Fibroblast of lung (primary cell): ENCODE measurements at places on chromosomes 5 and 9. TPM values are rescaled to one million over a fixed set of nuclear protein-coding genes. Genes with fewer than 3 reads are reported as not detected.

Gene KLF4
- 22.9 and 32.7 TPM in 2 replicates for total RNA-seq

Gene TLX3
- not detected in 2 replicates for total RNA-seq

Gene GLRA1
- not detected in 2 replicates for total RNA-seq

Gene NOXA1
- 0.66 and 0.77 TPM in 2 replicates for total RNA-seq

Gene TRIM23
- 48.6 and 51.1 TPM in 2 replicates for total RNA-seq

Gene SPDL1
- 6.9 and 10.9 TPM in 2 replicates for total RNA-seq

Gene TICAM2
- 4.1 and 8.8 TPM in 2 replicates for total RNA-seq

Gene ADCY2
- total RNA-seq, result under 0.01 and 0.26 TPM in 2 replicates

Gene WHRN
- total RNA-seq, result 0.51 and 1.8 TPM in 2 replicates

DNA sequence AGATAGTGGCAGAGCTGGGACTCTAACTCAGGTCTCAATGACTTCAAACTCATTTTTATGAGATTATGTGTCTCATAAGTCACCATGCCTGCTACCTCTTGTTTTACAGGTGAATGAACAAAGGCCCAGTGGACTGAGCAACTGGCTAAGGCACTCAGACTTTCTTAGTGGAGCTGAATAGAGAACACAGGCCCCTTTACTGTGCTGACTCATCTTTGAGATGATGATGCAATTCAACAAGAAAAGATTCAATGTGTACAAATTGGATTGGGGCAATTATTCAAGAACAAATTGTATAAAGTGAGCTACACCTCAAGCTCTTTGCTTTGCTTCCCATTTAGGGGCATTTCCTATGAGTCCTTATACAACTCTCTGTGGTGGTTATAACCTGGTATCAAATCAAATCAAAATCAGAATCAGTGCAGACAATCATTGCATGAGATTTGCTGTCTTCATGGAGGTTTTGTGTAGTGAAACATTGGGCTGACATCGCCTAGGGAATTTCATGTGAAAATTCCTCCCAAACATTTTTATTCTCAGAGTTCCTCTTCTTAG is 84.3 kb upstream of the PPP2R2B start:
- peak; percentile 71 for DNase-seq

GRCh38 chr5:172659909-172660628 is 19.0 kb downstream of the NEURL1B start:
- DNase-seq, result peak; percentile 91

GRCh38 chr9:130110166-130110565 is 56.5 kb downstream of the GPR107 start:
- DNase-seq, result no peak

DNA sequence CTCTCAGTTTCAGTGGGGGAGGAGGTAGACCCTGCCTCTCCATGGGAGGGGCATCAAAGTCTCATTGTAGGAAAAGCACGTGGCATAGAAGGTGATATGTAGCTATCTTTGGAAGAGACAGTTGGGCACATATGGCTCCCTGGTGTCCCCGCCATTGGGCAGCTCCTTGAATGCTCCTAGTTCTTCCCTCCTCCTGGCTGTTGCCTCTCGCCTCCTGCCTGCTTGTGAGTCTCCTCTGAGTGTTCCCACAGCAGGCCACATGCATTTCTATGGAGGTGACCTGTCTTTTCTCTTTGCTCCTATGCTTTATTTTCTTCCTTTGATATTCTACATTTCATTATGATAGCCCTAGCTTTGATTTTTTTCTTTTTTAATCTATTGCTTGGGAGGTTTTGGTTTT is 138.5 kb downstream of the ARHGAP26 start:
- no peak for DNase-seq

GRCh38 chr5:22488427-22488826 is 364.7 kb downstream of the CDH12 start:
- no peak for DNase-seq

DNA sequence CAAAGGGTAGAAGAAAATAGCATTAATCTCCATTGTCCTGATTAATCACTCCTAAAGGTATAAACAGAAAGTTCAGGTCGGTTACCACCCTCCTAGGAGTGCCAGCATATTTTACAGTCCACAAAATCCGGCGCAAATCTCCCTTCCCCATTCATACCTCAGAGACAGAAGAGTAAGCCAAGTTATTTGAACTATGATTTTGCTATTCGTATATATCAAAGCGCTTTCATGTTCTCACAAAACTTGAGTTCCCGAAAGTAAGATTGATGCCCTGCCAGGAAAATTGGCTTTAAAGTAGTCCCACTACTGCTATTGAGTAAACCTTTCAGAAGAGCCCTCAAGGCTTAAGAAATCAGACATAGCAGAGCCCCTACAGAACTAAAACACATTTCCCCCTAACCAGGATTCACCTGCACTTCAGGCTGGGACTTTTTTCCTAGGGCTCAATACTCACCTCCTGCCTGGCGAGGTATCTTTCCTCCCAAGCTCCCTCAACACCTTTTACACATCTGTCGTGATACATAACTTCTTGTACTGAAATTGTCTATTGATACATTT is 21.8 kb upstream of the TRIM36 start:
- DNase-seq, result no peak

DNA sequence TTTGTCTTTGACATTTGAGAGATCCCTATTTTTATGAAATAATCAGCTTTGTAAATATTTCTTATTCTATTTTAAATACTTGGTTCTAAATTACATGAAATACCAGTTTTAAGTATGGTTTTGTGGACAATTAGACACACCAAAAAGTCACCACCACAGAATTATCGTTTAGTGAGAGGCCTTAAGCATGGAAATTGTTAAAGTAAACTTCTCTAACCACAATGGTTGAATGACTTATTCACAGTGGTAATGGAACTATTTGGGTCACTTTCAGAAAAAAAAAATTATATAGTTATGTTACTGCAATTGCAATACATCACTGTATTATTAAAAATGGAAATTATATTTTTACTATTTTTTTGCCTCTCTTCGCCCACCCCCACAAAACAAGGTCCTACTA is 1252.5 kb downstream of the EFNA5 start:
- peak; percentile 69 for DNase-seq

GRCh38 chr9:76101491-76101890 is 211.0 kb downstream of the PCSK5 start:
- no peak for DNase-seq

- DNase-seq, result no peak
These were observed 148.2 kb downstream of the C9orf50 start for GRCh38 chr9:129472651-129473102.

GRCh38 chr9:95131023-95131943 is 186.2 kb downstream of the FANCC start:
- peak; percentile 42 for DNase-seq

DNA sequence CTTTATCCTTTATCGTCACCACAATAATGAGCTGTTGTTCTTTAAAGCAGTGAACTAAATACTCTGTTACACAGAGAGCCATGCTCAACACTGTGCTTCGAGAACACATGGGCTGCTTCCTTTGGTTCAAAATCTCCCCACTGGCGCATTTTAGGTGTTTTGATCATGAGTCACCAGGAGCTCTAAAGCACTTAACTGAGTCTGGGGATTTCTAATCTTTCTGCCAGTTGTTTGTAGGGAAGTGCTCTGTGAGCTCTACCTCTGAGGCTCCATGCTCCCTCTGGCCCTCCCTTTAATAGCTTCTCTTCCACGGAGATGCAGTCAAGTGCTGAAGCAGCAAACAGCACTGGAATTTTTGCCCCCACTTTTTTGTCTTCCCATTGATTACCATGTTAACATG is 17.0 kb downstream of the ERAP2 start:
- DNase-seq, result peak; percentile 67

DNA sequence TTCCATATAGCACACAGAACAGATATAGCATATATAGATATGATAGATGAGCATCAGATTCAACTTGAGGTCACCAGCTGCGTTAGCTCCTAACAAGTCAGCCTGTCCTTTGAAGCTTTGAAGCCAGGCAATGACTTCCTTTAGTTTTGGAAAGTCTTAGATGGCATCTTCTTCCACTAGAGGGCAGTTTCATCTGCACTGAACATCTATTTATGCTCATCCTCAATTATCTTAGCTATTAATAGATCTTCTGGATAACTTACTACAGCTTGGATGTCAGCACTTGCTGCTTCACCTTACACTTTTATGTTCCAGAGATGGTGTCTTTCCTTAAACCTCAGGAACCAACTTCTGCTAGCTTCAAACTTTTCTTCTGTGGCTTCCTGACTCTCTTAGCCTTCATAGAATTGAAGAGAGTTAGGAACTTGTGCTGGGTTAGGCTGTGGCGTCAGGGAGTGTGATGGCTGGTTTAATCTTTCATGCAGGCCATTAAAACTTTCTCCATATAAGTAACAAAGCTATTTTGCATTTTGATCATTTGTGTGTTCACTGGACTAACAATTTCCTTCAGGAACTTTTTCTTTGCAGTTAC is 1401.4 kb downstream of the EFNA5 start:
- DNase-seq, result peak; percentile 36

DNA sequence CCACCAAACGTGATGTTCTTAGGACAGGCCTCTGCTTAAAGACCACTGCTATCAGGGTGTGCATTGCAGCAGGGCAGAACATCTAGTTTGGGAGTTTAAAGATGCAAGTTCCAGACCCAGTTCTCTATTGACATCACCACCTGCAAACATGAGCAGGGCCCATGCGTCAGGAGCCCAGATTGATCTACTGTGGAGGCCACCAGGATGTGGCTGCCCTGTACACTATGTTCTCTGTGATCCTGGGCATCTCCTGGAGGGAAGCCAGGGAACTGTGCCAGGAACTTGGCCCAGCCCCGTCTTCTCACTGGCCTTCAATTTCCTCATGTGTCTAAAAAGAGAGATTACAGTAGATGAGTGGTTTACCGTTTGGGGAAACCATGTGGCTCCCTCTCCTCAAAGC is 87.1 kb downstream of the PDE6A start:
- peak; percentile 27 for DNase-seq

- peak; percentile 51 for DNase-seq
These were observed 553 bp downstream of the MAP3K1 start for GRCh38 chr5:56815658-56816545.

DNA sequence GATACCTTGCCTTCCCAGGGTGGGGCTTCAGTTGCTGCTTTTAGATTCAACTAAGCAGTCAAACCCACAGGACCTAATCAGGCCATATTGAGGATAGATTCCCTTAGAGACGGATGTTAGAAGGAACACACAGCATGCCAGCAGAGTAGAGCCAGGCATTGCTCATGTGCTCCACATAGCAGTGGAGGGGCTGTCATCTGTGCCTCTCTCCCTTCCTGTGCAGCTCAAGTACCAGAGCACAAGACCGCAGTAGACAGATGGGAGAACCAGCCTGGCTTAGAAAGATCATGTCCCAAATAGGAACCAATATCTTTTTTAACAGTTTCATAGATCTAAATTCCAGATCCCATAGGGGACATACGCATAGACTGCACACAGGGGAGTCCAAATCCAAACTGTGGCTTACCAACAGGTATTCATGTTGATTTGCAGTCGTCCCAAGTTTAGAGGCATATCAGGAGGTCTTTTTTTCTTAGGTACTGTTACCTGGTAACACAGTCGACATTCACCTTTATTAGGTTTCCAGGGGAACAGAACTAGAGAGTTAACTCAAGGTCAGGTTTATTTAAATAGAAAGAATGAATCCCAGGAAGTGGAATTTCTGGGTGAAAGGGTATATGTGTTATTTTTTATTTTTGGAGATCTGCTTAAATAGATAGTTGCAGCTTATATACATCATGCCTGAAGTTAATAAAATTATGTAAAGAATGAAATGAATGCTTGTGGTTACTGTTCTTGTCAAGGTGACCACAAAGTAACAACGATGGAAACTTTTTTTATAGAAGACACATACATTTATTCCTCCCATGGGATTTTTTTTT is 43.5 kb upstream of the PCAT7 start:
- no peak for DNase-seq

GRCh38 chr5:119019949-119020348 is 31.6 kb upstream of the DTWD2 start:
- DNase-seq, result no peak
